ENCODE measurements at places on chromosomes 12 and 14.
A peak's percentile ranks its signal among the peaks of the same experiment; 100 is the strongest.

- DNase-seq: peak; percentile 15
These were observed at the start of gene CACNA1C for GRCh38 chr12:2052826-2053678. CACNA1C (plus strand) TSS chr12:2052987; CDS start chr12:2053563, 576 bp downstream.

DNA sequence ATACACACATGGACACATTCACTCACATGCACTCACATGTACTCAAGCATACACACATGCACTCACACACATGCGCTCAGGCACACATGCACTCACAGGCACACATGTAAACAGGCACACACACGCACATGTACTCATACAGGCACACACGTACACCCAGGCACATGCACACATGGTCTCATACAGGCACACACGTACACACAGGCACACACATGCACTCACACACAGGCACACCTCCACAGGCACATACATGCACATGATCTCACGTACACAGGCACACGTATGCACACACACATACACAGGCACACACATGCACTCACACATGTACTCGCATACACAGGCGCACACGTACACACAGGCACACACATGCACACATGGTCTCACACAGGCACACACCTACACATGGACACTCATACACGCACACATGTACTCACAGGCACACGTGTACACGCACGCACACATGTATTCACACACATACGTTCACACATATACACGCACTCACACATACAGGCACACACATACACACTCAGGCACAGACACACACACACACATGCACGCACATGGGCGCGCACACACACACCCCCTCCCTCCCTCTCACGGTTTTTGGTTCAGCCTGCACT lies 138.9 kb downstream of the CACNA1C start:
- DNase-seq: no peak

GRCh38 chr12:92769124-92769901 lies 66.5 kb downstream of the PLEKHG7 start:
- DNase-seq: no peak

- DNase-seq: no peak
These were observed 627.4 kb downstream of the DIO2 start for GRCh38 chr14:79583738-79584408.

- no peak for DNase-seq
These were observed 25.4 kb downstream of the HSPB8 start for GRCh38 chr12:119204131-119204530.

GRCh38 chr12:3815094-3815766 lies 58.0 kb downstream of the PARP11 start:
- no peak for DNase-seq

DNA sequence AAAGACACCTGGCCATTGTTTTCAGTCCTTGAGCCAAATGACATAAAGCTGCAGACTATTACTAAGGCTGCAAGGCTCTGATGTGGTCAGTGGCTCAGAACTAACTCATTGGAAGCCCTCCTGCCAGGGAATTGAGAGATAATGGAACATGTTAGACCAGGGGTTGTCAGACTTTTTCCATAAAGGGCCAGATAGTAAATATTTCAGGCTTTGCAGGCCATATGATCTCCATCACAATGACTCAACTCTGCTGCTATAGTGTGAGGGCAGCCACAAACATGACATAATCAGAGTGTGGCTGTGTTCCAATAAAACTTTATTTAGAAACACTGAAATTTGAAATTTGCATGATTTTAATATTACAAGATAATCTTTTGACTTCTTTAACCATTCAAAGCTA lies 140.3 kb downstream of the TMEM30B start:
- DNase-seq: no peak

DNA sequence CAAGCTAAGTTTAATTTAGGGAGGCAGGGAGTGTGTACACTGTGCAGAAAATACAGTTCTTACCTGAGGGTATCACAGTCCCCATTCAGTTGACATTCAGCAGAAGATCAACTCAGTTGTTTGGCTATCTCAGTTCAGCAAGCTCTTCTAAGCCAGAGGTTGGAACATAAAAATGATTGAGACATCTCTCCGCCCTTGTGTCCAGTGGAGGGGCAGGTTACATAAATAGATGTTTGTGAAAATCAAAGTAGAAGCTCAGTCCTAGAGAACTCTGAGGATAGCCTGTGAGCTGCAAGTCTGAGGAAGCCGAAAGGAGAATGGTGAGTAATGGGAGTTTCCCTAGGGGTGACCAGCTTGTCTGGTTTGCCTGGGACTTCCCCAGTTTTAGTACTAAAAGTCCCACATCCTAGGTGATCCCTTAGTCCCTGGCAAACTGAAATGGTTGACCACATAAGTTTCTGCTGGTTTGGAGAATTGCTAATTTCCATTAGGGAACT lies 251.4 kb upstream of the ATP2B1 start:
- no peak for DNase-seq

GRCh38 chr12:99224237-99224636 lies 423.3 kb upstream of the GARIN6 start:
- DNase-seq: no peak

GRCh38 chr12:54603173-54603814 lies 14.8 kb upstream of the PPP1R1A start:
- peak; percentile 47 for DNase-seq

DNA sequence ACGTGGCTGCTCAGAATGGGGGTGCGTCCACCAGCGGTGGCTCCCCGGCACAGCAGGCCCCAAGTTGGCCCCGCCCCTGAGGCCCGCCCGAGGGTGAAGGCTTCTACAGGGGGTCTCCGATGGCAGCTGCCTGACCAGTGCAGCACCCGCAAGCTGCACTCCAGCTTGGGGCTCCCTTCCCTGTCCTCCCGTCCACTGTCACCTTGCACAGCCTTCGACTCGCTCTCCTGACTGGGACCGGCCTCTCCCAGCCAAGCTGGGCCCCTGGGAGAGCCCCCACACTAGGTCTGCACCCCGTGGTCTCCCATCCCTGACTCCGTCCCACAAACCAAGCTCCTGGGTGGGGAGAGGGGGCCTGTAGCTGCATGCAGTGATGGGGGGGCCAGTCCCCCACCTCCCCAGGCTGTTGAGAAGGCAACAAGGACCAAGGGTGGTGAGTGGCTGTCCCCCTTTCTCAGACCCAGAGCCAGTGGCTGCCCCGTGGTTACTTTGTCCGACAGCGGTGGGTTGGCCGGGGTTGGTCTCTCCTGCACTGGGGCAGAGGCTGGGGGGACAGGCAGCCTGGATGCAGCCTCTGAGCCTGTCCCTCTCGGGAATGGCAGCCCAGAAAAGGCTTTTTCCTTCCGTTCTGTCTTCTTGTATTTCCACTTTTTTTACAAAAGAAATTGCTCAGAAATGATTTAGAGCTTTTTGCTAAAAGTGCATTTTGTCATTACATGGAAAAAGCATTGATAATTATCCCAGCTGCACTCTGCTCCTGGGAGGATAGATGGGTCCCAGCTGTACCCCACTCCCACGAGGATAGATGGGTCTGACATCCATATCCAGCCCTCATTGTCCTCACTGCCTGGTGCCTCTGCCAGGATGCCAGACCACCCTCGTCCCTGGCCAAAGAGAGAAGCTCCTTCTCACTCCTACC lies 217.0 kb downstream of the KIF26A start:
- no peak for DNase-seq

- DNase-seq: no peak
These were observed 513.1 kb downstream of the KCNH5 start for GRCh38 chr14:62532181-62532580.

DNA sequence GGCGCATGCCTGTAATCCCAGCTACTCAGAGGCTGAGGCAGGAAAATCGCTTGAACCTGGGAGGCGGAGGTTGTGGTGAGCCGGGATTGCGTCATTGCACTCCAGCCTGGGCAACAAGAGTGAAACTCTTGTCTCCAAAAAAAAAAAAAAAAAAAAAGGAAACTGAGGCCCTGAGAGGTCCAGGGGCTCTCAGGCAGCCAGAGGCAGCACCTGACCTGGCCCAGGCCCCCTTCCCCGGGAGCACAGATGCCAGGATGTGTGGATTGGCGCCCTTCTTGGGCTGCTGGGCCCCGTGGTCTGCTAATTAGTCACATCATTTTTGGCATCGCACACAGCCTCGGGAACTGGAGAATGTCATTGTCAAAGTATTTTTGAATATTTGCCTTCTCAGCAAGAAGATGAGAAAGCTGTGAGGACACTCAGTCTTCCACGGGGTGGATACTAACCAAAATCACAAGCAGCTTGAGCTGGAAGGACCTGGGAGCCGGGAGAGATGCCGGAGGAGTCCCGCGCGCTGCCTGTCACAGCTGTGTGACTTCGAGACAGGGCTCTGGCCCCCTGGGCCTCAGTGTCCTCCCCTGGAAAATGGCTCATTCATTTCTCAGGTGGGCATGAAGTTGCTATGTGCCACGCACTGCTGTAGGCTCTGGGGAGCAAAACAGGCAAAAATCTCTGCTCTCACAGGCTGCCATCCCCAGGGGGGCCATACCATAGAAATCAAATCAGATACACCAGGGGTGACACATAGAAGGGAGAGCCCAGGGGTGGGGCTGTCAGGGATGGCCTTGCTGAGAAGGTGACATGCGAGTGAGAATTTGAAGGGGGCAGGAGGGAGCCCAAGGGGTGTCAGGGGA lies 12.5 kb upstream of the RCOR1 start:
- no peak for DNase-seq

GRCh38 chr14:24915403-24915921 lies 134.5 kb downstream of the STXBP6 start:
- no peak for DNase-seq
